ENCODE measurements at places on chromosomes 12 and 14.

DNA sequence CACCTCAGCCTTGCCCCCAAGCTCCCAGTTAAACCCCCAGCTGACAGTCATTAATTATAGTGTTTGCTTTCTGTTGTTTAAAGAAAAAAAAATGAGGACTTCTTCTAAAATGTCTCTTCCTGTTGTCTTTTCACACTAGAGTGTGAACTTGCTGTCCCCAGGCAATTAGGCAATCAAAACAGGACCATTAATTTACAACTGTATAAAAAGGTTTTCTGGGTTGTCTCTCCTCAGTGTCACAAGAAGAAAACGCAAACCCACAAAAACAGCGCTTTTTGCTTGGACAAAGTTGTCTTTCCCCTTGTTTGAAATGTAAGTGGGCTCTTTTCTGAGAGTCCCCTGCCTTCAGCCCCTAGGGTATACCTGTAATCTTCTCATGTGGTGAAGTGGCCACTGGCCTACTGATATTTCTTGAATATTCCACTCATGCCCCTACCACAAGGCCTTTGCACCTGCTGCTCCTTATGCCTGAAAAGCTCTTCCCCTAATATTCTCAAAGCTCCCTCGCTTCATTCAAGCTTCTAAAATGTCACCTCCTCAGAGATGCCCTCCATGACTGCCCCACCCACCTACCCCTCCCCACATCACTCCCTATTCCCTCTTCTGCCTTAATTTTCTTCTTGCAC lies 158.9 kb upstream of the PWP1 start:
- no peak for DNase-seq

DNA sequence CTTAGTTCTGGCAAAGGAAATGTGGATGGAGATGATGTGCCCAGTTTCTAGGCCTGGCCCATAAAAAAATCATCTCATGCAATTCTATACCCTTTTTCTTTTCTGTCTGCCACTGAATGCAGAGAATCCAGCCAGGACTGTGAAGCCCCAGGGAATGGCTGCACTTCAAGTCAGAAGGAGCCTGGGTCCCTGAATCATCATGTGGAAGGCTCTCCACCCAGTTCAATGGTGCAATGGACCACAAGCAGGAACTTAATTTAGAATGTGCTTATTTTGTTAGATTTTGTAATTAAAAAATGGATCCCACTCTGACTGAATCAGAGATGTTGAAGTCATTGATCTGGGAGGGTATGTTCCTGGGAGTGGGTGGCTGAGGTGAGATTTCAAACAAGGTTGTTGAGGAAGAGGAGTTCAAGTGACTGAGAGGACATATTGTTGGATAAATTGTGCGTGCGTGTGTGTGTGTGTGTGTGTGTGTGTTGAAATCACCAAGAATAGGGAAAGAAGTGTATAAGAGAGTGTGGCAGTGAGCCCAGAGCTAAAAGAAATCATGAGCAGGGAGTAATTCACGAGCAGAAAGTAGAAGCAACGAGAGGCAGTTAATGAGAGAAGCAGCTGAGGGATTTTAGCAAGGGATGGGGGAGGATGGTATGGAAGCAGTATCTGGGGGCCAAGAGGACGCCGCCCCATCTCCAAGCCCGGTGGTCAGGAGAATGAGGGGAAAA lies 125.4 kb downstream of the TMX1 start:
- DNase-seq, result no peak

GRCh38 chr14:101758913-101759593 lies 2.5 kb upstream of the PPP2R5C start:
- no peak for DNase-seq

DNA sequence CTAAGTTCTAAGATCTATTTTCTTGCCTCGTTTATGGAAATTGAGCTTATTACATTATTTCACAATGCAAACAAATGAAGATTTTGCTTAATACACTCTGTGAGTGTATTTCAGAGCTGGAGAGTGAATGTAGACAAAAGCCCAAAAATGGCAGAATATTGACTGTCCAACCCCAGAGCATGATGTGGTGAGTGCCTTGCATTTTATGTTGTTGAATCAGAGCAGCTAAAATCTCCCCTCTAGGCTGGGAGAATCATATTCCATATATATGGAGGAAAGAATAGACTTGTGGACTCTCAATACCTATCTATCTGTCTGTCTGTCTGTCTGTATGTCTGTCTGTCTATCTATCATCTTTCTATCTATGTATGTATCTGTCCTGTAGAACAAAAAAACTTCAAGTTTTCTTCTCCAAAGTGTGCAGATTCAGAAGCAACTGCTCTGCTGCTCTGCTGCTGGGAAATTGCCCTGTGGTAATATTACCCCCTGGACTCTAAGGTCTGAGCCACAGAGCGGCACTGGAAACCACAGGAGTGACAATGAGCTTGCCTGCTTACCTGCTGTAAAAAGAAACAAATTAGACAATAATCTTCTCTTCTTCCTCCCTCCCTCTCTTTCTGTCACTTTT lies 209.4 kb upstream of the PRICKLE1 start:
- no peak for DNase-seq

DNA sequence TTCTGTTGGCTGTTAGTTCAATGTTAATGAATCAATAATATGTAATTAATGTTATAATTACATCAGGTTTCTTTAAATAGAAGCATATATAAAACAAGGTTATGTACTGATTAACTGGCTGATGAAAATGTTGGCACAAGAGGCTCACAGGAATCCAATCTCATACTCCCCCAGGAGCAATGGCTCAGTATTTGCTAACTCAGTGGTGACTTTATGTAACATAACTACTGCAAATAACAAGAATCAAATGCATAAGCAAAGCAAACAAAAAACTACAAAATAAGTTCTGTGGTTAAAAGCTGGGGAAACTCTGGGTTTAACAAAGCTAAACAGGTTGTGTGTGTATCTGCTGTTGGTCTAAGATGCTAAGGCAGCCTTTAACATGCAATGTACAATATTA lies 27.7 kb upstream of the BBS10 start:
- no peak for DNase-seq

GRCh38 chr14:24310646-24311604 lies at the start of gene LTB4R:
LTB4R (plus strand) TSS chr14:24311502; CDS start chr14:24315652, 4,150 bp downstream.
- DNase-seq, result peak; percentile 74

- DNase-seq, result no peak
Measured at GRCh38 chr12:48031135-48031960, 27.1 kb upstream of the COL2A1 start.

- no peak for DNase-seq
Measured at GRCh38 chr14:77498120-77498979, at the start of gene ISM2. ISM2 (minus strand) TSS chr14:77498816; CDS start chr14:77498793, 23 bp downstream.

- no peak for DNase-seq
Measured at GRCh38 chr14:50085570-50086320, 30.6 kb downstream of the VCPKMT start.

DNA sequence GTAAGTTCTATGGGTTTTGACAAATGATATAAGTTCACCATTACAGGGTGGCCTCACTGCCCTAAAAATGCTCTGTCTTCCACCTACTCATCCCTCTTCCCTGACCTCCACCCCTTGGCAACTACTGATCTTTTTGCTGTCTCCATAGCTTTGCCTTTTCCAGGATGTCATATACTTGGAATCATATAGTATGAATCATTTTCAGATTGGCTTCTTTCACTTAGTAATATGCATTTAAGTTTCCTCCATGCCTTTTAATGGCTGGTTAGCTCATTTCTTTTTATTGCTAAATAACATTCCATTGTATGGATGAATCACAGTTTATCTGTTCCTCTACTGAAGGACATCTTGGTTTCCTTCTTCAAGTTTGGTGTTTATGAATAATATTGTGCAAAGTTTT lies 14.0 kb upstream of the PEX5 start:
- DNase-seq, result no peak

GRCh38 chr12:126400831-126401230 lies 1335.6 kb downstream of the AACS start:
- DNase-seq, result no peak

DNA sequence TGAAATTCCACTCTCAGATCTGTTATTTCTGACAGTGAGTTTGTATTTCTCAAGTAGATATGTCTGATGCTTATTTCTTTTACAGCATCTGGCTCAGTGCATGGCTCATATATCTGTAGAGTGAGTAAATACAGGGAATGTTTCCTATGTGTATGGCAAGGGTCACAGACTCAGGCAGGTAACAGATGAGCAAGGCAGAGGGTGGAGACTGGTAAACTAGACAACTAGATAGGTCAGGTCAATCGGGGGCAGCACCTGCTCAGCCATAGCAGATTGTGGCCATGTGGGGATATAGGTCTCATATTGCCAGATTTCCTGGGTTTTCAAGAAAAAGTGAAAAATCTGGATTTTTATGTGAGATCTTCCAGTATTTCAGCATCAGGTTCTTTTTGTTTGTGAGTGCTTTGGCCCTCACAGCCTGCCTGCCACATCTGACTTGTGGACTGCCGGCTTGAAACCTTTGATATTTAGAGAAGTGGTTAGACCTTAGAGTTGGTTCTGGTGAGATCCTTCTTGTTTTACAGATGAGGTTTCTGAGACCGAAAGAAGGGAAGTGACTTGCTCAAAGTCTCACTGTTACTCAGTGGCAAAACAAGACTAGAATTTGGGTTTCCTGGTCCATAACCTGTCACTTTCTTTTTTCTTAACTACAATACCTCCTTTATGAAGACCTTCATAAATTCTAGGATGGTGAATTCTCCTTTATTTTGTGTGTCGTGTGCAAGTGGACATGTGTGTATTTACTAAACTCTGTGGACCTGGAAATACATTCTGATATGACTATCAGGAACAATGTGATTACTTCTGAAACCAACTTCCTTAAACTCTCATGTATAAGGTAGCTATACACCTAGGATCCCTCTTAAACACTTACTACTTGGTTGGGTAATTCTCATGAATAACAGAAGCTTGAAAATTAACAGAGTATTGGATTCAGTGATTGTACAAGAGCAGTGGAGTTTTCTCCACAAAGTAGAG lies 34.4 kb downstream of the PROX2 start:
- no peak for DNase-seq

DNA sequence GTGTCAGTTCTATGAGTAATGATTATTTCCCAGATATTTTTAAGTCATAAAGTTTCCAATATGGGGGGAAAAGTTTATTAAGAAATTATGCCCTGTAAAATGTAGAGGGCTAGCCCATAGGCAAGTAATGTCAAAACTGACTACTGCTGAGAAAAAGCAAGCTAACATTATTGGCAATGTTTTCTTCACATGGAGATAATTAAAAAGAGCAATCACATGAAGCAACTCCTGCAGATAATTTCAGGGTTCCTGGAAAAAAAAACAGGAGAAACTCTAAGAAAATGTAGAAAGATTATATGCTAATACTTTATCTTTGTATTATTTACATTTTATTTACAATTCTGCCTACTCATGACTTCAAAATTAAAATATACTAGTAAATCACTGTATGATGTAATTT lies 39.8 kb downstream of the PPP1R12A start:
- DNase-seq, result no peak

GRCh38 chr14:55336162-55336561 lies 64.9 kb downstream of the FBXO34 start:
- DNase-seq, result peak; percentile 60

GRCh38 chr12:77249892-77250291 lies 184.5 kb upstream of the E2F7 start:
- no peak for DNase-seq

DNA sequence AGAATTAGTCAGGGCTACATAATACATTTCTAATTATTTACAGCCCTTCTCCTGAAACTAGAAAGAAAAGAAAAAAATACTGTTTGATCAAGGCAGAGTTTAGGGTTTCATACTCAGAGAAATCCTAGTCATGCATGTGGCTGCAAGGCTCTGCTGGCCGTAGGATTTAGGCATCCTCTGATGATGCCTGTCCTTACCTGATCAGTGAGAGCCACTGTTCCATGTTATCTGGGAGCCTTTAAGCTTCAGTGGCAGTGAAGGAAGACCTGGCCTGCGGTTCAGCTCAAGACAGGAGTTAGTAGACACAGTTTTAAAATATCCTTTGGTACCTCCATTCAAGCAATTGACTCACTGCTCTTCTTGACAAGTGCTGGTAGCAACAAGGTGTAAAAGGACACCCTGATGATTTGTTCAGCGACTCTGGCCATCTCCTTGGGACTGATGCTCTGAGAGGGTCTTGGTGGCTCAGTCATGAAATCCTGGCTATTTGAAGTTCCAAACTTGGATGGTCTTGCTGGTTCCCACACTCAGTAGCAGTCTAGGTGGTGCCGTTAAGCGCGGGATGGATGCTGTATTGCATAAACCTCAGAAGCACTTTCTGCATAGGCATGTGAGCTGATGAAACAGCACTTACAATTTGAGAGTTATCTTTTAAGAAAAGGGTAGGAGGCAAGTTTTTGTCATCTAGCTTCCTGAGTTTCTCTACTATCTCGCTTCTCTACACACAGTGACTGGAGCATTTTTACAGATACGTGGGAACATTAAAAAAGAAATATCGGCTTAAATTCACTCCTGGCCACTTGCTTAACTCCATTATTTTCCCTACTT lies 162.0 kb downstream of the SAMD4A start:
- DNase-seq, result no peak

- DNase-seq, result no peak
Measured at GRCh38 chr12:55847033-55847432, 4.3 kb upstream of the MMP19 start.

DNA sequence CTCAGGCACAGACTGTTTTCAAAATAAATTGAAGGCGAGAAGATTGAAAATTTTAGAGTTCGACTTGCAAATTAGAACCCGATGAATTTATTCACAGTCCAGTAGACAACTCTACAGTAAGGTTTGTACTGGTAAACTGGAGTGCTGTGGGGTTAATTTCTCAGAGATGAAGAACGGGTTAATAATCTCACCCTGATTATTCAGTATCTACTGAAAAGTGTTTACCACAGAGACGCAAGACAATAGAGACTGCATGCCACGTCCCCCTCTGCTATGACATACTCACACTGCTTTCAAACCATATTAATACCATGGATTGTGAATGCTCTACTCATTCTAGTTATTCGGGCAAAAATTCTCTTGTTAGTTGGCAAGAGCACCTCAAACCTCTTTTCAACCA lies 36.1 kb downstream of the CFL2 start:
- DNase-seq, result no peak

DNA sequence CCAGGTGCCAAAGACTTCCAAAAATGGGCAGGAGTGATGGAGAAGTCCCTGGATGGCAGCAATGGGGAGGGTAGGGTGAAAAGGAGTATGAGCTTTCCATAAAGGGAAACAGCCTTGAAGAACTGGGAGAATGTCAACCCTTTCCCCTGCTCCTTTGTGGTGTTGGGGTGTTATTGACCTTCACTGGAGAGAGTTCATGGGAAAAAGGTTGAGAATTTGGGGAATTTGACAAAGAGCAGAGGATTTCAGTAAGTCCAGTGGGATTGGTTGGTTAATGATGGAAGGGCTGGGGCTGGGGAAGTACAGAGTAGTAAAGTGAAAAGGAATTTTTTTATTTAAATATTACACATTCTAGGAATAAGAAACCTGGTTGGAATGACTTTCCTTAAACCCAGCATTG lies 116.6 kb downstream of the ERC1 start:
- DNase-seq, result no peak

DNA sequence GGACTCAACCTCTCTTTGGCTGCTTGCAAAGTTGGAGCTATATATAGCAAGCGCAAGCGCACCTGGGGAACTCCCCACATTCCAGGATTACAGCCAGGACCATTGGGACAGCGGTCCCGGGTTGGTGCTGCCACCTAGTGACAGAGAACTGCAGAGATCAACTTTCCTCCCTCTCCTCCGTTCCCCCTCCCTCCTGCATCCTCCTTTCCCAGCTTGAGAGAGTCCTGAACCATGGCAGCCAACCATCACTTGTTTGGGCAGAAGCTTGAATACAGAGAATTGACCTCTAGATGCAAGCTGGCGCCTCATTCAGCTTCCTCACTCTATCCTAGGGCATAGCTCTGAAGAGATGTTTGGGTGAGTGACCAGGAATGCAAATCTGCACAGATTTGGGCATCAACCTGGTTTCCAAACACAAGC lies 17.4 kb upstream of the FLVCR2 start:
- DNase-seq, result peak; percentile 87

Measured in breast epithelium (tissue), 4 donors.